ENCODE measurements at places on chromosomes 1 and 21. TPM values are rescaled to one million over a fixed set of nuclear protein-coding genes. Genes with fewer than 3 reads are reported as not detected.
A peak's percentile ranks its signal among the peaks of the same experiment; 100 is the strongest.

The TRPM2 gene
- 0.09 TPM for total RNA-seq

The PADI2 gene
- 0.52 TPM for total RNA-seq

- DNase-seq: no peak
These were observed 3.5 kb downstream of the NAV1 start for GRCh38 chr1:201542309-201543035.

- no peak for DNase-seq
These were observed 5.1 kb downstream of the HSPB7 start for GRCh38 chr1:16012590-16013219.

DNA sequence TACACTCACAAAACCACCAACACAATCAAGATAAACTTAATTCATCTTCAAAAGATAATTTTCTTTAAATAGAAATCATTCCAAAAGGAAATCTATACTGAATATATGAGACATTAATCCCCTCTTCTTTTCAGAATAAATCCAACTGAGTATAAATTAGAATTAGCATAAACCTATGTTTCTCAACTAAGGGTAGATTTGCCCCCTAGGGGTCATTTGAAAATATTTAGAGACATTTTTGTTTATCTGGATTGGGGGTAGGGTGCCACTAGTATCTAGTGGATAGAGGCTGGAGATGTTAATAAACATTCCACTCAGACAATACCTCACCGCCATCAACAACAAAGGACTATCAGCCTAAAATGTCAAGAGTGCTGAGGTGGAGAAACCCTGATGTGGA, 6.5 kb upstream of the TNFSF4 start:
- DNase-seq: no peak

DNA sequence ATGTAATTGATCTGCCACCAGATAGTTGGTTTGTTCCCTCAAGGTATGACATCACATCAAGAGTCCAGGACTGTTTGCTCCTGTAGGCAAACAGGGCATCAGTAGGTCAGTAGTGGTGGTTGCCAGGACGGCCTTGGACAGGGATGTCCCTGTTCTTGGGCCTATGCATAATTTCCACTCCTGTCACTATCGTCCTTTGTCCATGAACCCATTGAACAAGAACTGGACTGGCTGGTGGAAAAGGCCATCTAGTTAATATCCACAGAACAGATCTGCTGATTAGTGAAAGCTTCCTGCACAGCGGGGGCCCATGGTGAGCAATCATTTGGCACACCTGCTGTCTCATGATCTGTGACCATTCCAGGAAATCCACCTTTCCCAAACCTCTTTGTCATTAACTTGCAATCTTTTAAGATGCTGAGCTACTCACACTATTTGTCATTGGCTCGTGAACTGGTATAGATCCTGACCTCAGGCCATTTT, 12.4 kb upstream of the BSDC1 start:
- DNase-seq: no peak

GRCh38 chr21:37367703-37368540, 1.3 kb downstream of the DYRK1A start:
- DNase-seq: peak; percentile 42
